Hematopoietic multipotent progenitor cell treated with erythropoietin and hydrocortisone succinate and interleukin-3 and kit ligand, for 17 days (in vitro differentiated cells): ENCODE measurements at places on chromosomes 4 and X.

- DNase-seq = no peak
Measured at GRCh38 chr4:95728145-95728544, 111.7 kb upstream of the PDHA2 start.

GRCh38 chr4:53707491-53707890 is 116.2 kb upstream of the LNX1 start:
- no peak for DNase-seq

GRCh38 chrX:134631426-134632346 is 26.6 kb downstream of the PLAC1 start:
- DNase-seq = no peak

- DNase-seq = no peak
Measured at GRCh38 chr4:111214371-111214770, 591.5 kb upstream of the PITX2 start.

GRCh38 chrX:68821616-68822015 is 7.2 kb upstream of the EFNB1 start:
- no peak for DNase-seq

DNA sequence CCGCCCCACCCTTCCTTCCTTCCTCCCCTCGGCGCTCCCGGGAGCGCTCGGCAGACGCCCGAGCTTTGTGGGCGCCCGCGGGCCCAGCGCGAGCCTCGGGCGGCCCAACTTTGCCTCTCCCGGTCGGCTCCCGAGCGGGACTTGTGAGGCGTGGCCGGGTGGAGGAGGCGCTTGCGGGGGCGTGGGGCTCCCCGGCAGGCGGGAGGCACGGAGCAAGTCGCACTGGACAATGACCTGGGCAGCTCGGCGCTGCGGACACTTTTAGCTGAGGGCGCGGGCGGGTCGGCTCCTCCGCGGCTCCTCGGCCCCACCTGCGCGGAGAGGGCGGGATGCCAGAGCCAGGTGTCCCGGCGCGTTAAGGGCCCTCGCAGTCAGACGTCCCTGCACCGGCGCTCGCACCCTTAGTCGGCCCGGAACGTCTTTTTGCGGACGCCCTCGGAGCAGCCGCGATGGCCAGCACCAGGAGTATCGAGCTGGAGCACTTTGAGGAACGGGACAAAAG is 385 bp downstream of the DCLK2 start:
- DNase-seq = no peak

DNA sequence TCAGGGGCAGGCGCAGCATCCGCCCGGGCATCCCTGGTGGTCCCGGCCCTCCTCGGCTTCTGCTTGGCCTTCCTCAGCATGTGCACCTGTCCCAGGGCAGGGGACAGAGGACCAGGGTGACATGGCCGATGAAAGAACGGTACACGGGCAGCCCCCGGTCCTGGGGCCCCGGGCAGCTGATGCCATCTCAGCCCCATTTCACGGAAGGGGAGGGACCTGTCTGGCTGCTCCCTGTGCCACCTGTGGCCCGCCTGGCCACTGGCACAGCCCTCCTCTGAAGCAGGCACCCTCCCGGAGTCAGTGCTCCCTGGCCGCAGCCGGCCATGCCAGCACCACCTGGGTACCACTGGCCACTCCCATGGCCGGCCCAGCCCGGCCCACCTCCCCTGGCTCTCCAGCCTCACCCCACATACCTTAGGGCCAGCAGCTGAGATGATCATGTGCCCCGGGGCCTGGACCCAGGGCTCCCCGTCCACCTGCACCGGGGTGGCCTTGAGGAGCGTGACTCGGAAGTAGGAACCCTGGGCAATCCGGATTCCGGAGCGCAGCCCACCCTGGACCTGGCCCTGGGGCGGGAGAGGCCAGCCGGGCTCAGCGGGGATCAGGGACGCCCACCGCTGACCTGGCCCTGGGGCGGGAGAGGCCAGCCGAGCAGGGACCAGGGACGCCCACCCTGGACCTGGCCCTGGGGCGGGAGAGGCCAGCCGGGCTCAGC is 12.6 kb downstream of the DGKQ start:
- no peak for DNase-seq

DNA sequence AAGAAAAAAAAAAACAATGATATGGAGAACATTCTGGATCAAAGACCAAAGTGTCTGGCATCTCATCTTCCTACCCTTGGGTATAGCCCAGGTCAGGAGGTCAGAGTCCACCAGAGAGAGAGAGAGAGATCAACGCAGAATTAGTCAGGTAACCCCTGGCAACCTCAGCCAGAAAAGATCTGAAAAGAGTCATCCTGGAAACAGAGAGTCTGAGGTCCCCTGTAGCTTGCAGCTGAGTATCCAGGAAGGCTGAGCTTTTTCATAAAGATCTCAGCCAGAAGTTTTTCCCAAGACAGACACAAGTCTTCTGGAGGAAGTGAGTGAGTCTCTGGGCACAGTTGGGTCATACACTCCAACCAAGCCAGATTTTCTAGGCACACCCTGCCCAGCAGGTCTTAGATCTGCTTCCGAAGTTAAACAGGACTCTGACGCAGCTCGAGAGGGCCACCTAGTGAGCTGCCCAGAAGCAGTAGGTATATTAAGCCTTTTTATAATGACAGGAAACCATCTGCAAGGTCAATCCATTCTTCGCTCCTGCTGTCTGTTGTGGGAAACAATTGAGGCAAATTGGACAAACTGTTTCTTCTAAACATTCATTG is 35.7 kb downstream of the ACE2 start:
- DNase-seq = peak; percentile 62

DNA sequence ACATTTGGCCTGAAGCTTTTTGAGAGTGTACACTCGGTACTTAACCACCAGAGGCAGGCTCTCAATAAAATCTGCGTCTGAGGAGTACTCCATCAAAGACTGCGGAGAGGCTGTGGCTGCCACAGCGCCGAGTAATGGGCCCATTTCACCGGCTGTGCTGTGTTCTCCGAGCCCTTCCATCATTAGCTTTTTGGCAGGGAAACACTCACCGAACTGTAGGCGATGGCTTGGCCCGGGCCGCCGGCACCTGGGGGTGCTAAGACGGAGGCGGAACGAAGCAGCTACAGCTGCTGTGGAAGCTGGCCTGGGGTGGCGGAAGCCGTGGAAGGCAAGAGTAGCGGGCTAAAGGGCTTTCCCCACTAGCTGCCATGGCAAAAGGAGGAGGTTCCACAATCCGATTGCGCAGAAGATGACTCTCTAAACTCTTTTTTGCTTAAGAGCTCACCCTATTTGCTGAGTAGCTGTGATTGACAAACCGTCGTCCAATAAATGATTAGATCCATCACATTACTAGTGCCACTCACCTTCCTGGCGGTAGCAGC is 48.5 kb upstream of the PABPC1L2A start:
- no peak for DNase-seq

DNA sequence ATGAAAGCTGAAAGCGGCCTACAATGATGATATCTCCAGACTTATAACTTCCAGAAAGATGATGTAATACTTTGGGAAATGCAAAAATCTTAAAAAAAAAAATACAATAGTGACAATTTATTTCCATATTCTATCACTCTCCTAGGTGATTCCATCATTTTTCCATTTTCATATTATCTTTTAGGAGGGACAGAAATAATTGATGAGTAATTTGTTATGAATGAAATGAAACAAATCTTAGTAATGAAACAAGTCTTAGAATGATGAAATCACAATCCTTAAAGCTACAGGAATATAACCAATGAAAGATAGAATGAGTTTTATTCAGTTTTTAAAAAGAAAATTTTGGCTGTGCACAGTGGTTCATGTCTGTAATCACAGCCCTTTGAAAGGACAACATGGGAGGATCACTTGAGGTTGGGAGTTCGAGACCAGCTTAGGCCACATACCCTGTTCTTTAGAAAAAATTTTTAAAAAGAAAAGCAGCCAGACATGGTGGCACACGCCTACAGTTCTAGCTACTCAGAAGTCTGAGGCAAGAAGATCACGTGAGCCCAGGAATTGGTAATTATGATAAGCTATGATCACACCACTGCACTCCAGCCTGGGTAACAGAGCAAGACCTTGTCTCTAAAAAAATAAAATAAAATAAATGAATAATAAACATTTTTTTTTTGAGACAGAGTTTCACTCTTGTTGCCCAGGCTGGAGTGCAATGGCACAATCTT is 21.7 kb downstream of the CLOCK start:
- no peak for DNase-seq

DNA sequence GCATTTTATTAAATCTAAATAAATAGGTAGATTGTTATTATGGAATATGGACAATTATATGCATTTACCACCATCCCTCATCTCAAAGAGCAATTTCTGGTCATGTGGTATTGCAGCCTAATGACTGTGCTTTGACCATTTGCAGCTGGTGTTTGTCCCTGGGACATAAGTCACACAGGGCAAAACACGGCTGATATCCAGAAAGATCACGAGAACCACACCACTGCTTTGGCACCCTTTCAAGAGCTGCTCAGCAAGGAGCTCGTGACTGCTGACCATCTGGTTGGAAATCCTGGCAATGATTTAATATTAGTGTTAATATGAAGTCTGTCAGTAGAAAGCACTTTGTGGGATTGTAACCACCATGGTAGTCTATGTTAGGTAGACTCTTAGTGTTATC is 545.0 kb downstream of the GBA3 start:
- DNase-seq = no peak

DNA sequence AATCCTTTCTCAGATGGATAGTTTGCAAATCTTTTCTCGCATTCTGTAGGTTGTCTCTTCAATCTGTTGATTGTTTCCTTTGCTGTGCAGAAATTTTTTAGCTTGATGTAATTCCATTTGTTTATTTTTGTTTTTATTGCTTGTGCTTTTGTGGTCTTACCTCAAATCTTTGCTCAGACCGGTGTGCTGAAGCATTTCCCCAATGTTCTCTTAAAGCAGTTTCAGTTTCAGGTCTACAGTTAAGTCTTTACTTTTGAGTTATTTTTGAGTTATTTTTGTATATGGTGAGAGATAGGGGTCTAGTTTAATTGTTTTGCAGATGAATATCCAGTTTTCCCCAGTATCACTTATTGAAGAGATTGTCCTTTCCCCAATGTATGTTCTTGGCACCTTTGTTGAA is 18.2 kb upstream of the SLC25A14 start:
- no peak for DNase-seq

DNA sequence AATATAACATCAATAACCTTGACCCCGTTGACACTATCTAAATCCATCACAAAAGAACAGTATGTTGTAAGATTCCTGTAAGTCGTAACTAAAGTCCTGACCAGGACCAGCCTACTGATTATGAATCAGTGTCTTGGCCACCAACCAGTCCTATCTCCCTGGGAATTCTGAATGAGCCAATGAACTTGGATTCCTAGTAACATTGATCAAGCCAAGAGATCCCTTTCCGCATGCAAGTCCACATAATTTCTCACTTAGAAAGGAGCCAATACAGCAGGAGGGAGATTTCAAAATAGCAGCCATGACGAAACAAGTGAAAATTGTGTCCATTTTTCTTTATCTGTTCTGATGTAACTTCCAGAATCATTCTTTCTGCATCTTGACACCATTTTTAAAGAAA is 9.5 kb downstream of the XPNPEP2 start:
- DNase-seq = no peak

- DNase-seq = no peak
Measured at GRCh38 chrX:46841346-46841745, 4.5 kb downstream of the RP2 start.

DNA sequence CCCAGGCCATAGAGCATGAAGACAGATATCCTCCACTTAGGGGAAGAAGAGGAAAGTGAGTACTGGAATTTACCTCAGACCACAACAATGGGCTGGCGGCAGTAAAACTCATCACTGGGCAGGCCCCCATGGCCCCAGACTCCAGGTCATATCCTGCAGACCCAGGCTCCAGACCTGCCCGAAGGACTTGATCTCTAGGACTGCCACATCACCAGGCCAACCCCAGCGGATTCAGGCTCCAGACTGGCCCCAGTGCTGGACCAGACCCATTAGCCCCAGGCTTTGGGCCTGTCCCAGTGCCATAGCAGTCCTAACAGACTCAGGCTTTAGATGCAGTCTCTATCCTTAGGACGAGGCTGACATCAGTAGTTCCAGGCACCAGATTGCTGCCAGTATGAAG is 190.6 kb downstream of the DLG3 start:
- DNase-seq = no peak

DNA sequence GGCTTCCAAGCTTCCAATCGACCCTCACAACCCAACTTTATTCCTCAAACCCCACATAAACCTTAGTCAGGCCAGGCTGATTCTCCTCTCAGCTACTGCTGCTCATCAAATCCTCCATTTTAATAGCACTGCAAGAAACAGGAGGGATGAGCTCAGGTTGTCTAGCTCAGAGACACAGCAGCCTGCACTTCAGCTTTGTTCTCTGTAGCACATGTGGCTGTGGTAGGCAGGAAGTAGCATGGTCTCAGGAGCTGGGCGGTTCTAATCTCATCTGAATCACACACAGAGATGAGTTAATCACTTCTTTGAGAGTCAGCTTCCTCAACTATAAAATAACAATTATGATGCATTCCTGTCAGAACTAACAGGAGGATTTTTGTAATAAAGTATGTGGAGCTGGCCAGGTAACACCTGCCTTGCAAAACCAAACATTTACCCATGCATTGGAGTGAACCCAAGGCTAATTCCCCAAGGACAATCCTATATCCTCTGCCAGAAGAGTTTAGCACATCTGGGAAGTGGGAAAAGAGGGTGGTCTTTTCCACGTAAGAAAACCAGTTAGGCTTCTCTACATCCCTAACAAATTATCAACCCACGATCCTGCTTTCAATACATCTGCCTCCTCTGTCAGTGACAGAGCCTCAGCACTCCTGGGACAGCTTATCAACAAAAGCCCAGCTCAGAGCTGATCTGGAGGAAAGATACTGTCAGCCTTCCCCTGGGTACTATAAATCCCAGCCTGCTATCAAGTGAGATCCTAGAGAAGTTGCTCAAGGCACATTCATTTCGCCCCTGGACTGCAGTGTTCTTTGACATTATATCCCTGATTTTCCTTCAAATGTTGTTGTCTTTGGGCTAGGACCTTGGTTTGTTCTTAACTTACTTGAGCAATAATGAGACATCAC is 32.8 kb downstream of the ELOVL6 start:
- no peak for DNase-seq

DNA sequence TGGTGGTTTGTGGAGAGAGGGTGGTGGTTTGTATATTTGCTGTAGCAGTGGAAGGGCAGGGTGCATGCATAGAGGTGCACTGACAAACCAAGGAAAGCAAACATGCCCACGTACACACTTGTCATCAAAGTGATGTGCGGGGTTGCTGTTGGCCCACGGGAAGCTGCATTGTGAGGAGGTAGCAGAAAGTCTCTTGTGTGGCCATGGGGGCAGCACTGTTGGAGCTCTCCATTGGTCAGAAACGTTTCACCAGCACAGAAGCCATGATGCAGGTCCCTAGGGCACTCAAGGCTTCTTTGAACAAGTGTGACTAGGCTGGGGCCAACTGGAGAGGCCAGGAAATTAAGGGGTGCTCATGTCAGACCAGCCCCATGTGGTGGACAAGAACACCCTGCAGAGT is 174.8 kb upstream of the KLF8 start:
- DNase-seq = no peak

GRCh38 chrX:111519215-111519614 is 7.8 kb downstream of the SERTM2 start:
- no peak for DNase-seq

- DNase-seq = no peak
Measured at GRCh38 chr4:5790546-5790857, 79.5 kb downstream of the EVC start.

DNA sequence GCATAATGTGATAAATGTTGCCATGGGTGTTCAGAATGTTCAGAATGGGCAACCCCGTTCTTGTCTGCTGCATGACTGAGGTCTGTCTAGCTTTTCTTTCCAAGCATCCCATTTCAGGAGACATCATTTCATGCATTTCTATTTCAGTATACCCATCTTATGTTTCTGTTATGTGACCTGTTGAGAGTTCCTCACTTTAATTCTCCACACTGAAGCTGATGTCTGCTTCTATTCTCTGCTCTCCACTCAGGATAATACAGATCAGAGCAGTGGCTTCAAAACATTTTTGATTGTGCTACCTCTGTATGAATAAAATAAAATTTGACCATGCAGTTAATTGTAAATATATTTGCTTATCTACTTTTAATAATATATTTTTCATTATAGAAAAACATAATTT is 398.6 kb downstream of the ARHGAP24 start:
- DNase-seq = no peak
